ENCODE measurements at places on chromosomes 11 and 22.
A peak's percentile ranks its signal among the peaks of the same experiment; 100 is the strongest.

GRCh38 chr22:30940685-30941362 is 27.8 kb downstream of the MORC2 start:
- no peak for DNase-seq

DNA sequence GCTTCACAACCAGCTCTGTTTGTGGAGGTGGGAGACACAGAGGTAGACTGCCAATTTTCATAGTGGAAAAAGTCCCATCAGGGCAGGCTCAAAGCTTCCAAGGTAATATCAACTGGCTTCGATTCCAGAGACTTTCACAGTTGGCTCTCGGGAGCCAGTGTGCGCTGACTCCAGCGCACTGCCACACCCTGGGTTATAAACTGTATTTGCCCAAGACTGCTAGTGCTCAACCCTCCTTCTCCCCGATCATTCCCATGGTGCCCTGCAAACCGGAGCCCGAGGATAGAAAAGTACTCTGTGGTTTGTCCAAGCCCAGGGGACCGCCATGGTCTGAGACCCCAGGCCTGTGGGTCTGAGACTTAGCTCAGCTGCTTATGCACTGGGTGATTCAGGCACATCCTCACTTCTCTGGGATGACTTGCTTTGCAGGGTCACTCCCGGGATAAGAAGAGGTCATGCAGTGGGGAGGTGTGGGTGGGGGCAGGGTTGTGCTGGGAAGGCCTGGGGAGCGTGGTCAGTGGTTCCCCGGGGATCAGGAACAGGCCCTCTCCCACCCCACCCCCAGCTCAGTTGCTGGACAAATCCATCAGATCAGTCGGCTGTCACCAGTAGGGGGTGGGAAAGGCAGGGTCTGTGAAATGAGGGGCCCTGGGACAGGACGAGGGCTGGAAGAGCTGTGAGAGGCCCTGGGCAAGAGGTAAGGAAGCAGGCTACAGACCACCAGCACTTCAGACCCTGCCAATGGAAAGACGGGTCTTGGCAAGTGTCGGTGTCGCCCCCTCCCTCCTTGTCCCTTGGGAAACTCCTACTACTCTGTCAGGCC is 26.7 kb upstream of the PICK1 start:
- no peak for DNase-seq

- DNase-seq, result no peak
These were observed 772.1 kb downstream of the NTM start for GRCh38 chr11:132142554-132142953.

GRCh38 chr11:68213135-68213515 is at the start of gene KMT5B:
Gene KMT5B (minus strand): TSS chr11:68213296. CDS start chr11:68190076, 23,220 bp downstream.
- no peak for DNase-seq

DNA sequence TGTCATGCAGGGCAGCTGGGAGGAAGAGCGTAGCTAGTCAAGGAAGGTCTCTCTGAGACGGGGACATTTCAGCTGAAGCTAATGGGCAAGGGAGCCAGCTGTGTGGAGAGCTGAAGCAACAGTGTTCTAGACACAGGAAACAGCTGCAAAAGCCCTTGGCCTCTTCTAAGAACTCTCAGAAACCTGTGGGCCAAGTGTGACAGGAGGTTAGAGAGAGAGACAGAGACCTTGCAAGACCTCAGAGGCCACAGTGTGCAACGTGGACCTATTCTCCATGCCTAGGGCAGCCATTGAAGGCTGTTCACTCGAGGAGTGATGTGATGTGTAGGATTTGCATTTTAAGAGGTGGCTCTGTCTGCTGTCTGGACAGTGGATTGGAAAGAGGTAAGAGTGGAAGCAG is 48.7 kb upstream of the TNRC6B start:
- DNase-seq, result no peak

DNA sequence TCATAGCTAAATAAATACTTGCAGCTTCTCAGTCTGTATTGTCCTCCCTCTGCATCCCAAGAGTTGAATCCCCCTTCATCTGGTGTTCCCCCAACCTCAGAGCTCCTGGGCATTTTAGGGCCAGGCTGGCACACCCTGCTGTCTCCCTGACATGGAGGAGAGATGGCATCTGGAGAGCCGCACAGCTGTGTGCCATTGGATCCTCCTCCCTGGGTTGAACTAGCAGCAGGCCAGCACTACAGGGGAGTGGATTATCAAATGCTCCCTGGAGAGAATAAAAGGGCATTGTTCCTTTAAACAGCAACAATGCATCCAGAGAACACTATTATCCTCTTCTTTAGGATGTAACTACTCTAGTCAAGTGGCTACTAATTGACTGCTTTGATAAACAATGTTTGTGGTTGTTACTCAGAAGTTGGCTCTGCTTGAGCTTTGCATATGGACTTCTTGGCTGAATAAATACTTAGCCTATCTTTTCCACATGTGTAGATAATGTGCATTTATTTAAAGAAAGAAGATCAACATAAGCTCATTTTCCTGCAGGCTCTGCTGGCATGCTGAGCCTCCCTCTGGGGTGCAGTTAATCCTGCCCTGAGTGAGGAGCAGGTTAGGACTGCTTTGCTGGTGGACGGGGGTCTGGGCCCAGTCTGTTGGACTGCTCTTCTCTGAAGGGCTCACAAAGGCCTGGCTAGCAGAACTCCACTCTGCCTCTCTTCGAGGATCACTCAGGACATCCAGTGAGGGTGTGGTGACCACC is 897.2 kb downstream of the TBC1D22A start:
- no peak for DNase-seq

DNA sequence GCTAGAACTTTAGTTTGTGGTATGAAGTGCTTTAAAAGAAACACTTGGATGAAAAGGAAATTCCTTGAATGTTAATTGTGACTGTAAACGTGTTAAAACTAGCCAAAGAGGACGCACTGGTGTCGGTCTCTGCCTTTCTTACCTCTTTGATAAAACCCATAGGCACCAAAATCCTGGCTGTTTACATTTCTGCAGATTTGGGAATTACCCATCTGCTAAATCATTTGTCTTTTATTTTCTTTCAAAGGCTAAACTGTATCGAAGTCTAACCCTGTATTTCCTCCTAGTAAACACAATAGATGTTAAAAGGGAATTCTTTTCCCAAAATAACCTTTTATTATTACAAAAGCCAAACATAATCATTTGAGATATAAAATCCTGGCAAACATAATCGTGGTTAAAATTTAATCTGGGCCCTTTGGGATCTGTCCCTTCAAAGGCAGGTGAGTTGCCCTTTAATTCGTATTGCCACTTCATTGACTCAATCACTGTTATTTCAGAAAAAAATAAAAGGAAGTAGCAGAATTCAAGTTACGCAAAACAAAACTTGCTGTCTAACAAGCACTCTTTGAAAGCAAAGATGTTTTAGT is 2.4 kb downstream of the RASSF10 start:
- no peak for DNase-seq

GRCh38 chr11:838441-839279 is 3.7 kb downstream of the POLR2L start:
- no peak for DNase-seq

DNA sequence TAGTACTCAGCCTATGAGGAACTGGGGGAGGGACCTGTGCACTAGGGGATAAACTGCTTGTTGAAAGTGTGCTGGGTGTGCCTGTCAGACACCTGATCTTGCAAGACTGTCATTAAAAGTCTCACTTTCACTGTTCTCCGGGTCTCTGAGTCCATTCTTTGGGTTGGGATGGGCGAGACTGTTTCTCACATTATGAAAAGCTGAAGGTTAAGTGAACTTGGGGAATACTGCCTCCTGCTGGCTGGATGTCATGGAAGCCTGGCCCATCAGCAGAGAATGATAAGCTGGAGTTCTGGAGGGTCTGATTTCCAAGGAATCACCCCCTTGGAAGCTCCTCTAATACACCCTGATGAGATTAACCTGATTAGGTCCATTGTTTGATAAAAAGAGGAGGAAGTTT is 9.0 kb upstream of the VPREB1 start:
- DNase-seq, result no peak

- no peak for DNase-seq
These were observed 31.6 kb upstream of the ACCSL start for GRCh38 chr11:44016131-44016530.

GRCh38 chr11:8056810-8057463 is 24.1 kb upstream of the TUB start:
- no peak for DNase-seq

DNA sequence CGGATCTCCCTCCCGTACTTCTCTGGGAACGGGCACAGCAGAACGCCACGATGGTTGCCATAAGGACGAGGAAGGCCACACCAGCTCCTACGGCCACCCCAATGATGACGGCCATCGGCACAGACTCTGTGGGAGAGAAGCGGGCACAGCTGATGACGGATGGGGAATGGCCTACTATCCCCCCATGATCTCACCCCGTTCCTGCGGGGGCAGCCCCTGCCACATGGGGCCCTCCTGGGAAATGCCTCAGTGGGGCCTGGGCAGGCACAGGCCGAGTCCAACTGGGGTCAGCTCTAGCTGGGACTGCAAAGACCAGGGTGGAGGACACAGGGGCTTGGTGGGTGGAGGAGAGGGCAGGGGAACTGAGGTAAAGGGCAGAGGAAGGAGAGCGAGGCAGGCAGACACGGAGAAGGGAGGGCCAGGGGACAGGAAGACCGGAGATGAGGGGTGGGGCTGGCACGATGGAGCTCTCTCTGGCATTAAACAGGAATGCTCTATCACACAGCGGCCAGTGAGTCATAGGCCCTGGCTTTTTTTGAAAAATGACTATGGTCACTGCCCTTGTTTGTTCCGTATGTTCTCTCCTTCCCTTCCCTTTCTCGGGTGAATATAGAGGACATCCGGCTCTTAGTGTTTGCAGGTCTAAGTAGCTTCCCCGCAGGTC is 76.0 kb downstream of the ST3GAL4 start:
- no peak for DNase-seq

- no peak for DNase-seq
These were observed 121.5 kb downstream of the C11orf91 start for GRCh38 chr11:33579101-33579500.

DNA sequence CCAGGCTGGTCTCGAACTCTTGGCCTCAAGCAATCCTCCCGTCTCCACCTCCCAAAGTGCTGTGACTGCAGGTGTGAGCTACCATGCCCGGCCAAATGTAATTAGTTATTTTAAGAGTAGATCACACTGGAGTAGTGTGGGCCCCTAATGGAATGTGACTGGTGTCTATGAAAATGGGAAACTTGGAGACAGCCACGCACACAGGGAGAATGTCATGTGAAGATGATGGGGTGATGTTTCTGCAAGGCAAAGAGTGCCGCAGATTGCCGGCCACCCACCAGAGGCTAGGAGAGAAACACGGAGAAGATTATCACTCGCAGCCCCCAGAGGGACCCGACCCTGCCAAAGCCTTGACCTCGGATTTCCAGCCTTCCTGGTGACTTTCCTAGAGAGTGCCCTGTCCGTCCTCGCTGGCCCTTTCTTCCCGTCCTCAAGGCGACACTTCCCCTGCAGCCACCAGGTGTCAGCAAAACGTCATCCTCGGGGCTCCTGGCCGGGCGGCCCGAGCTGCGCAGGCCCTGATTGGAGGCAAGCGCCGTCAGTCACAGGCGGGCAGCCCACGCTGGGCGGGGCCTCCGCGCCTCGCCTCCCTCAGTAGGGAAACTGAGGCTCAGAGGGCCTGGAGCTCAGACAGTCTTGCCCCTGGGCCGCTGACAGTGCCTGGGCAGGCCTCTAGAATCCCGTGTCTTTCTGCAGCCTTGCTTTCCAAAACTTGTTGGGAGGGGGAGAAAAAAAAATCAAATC is 16.3 kb downstream of the CRYBB2 start:
- DNase-seq, result no peak

DNA sequence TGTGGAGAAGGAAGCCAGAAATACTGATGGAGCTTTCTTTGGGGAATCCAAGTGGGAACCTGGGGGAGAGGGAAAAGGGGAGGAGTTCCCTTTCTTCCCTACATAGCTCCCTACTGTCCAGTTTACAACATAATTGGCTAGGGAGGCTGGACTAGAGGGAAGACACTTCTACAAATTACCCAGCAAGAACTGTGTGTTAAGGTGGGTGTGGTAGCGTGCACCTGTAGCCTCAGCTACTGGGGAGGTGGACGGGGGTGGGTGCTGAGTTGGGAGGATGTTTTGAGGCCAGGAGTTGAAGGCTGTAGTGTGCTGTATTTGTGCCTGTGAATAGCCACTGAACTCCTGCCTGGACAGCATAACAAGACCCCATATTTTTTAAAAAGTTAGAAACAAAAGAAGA is 74.0 kb downstream of the NAV2 start:
- DNase-seq, result no peak

- no peak for DNase-seq
These were observed 638.6 kb upstream of the ANO5 start for GRCh38 chr11:21554284-21554683.

DNA sequence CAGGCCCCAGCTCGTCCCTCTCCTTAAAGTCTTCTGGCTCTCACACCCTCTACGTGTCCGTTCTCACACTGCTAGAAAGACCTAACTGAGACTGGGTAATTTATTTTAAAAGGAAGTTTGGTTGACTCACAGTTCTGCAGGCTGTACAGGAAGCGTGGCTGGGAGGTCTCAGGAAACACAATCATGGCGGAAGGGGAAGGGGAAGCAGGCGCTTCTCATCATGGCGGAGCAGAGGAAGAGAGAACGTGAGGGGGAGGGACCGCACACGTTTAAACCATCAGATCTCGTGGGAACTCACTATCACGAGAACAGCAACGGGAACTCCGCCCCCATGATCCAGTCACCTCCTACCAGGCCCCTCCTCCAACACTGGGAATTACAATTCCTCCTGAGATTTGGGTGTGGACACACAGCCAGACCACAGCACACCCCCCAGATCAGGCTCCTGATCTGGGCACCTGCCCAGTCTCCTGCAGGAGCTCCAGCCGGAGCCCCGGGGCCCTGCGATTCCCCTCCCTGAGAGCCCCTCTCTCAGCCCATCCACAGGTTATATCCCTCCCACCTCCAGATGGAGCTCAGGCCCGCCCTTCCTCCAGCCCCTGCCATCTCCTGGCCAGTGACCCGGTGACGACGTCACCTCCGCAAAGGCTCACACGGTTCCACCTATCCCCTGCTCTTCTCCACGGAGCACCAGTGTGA is 170.2 kb downstream of the BRD1 start:
- DNase-seq, result no peak

- DNase-seq, result no peak
These were observed 81.0 kb upstream of the ZBED5 start for GRCh38 chr11:10938650-10939387.

DNA sequence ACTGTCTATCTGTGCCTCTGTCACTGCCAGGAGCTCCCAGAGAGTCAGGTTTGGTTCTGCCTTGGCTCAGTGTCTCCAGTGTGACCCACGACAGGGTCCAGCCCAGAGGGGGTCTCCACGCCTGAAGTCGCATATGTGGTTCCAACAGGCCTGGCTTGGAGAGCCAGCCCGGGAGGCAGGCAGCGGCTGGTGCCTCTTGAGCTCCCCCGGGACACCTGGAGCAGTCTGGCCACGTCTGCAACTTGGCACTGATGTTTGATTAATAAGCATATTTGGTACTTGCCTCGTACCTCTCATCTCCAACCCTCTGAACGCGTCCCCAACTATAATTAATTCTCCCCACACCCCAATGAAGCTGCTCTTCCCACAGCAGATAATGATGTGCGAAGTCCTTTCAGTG is 31.7 kb upstream of the SHISAL1 start:
- DNase-seq, result no peak

- DNase-seq, result no peak
These were observed 18.3 kb upstream of the MICAL2 start for GRCh38 chr11:12091956-12092558.

- DNase-seq, result no peak
These were observed 74.6 kb upstream of the KCNQ1OT1 start for GRCh38 chr11:2774173-2775082.

- no peak for DNase-seq
These were observed 22.3 kb downstream of the PPARA start for GRCh38 chr22:46172522-46173110.

- no peak for DNase-seq
These were observed 964.9 kb upstream of the CCDC90B start for GRCh38 chr11:84250834-84251613.

GRCh38 chr22:22061085-22062077 is 78.8 kb upstream of the TOP3B start:
- DNase-seq, result peak; percentile 11

GRCh38 chr11:45922425-45923082 is at the start of gene LARGE2:
Gene LARGE2 (plus strand): TSS chr11:45922656. CDS start chr11:45922883, 227 bp downstream.
- DNase-seq, result no peak
